ENCODE measurements at places on chromosomes 7 and 10. TPM values are rescaled to one million over a fixed set of nuclear protein-coding genes. Genes with fewer than 3 reads are reported as not detected.

- peaks cover 52% of the 10 kb centered on the region for H3K36me3 ChIP-seq
- DNase-seq, result no peak
- H3K27me3 ChIP-seq, result no peaks in the 10 kb centered on the region
- H3K4me1 ChIP-seq, result peaks cover 16% of the 10 kb centered on the region
- no peak overlapping the region for H3K4me3 ChIP-seq
Observed at GRCh38 chr7:104973909-104974415, 40.0 kb upstream of the KMT2E start.

GRCh38 chr7:151423936-151424335 is 14.1 kb upstream of the WDR86 start:
- H3K4me3 ChIP-seq, result no peak overlapping the region
- H3K27me3 ChIP-seq, result peaks cover 12% of the 10 kb centered on the region
- no peak for DNase-seq
- H3K36me3 ChIP-seq, result no peaks in the 10 kb centered on the region
- no peak overlapping the region for H3K27ac ChIP-seq
- H3K4me1 ChIP-seq, result peaks cover 6% of the 10 kb centered on the region

DNA sequence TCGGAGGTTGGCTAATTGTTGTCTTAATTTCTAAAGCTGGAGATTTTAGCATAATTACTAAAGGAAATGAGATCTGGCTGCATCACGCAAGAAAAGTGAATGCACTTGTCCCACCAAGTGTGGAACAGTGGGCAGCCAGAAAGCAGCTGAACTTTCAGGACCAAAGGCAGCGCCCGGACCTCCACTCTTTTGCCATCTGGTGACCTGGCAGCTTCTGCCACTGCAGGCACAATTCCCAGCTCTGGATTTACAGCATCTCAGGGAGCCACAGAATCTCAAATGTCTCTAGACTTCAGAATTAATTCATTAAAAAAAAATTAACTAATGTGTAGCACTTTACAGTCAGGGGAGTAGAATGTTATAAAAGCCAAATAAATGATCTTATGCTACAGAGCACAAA is 14.7 kb upstream of the OGDHL start:
- no peak overlapping the region for H3K27ac ChIP-seq
- no peaks in the 10 kb centered on the region for H3K36me3 ChIP-seq
- no peak overlapping the region for H3K4me3 ChIP-seq
- H3K4me1 ChIP-seq, result no peaks in the 10 kb centered on the region
- peaks cover 11% of the 10 kb centered on the region for H3K27me3 ChIP-seq
- DNase-seq, result no peak

Gene CTNNA3
- not detected for total RNA-seq

DNA sequence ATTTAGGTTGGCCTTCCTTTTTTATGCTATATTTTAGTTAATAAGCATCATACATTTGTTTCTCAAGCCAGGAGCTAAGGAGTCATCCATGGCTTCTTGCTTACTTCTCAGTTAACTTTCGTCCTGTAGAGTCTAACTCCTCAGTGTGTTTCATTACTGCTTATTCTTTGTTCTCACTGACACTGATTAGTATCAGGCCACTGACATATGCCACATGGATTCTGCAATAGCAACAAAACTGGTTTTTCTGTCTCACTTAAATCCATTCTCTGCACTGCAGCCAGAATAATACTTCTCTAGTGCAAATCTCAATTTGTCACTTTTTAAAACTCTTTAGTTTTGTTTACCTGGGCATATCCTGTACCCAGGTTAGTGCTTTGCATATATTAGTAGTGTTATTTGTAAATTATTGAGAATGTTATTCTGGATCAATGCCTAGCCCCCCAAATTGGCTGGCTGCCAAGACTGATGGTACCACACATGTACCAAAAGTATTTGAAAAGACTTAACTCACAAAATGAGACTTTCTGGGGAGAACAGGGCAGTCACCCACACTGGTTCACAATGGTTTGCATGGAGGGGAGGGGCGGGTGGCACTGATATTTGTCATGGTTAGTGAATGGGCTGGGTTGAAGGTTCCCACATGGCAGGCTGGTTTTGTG is 79.1 kb downstream of the CCSER2 start:
- H3K27ac ChIP-seq, result no peak overlapping the region
- H3K4me1 ChIP-seq, result peaks cover 19% of the 10 kb centered on the region
- no peak overlapping the region for H3K4me3 ChIP-seq
- peaks cover 53% of the 10 kb centered on the region for H3K36me3 ChIP-seq

Gene CTTNBP2
- total RNA-seq, result not detected

GRCh38 chr10:31158011-31158658 is 126.5 kb upstream of the ZNF438 start:
- no peak overlapping the region for H3K27ac ChIP-seq
- DNase-seq, result no peak
- peaks cover 5% of the 10 kb centered on the region for H3K27me3 ChIP-seq
- no peak overlapping the region for H3K4me3 ChIP-seq
- no peaks in the 10 kb centered on the region for H3K4me1 ChIP-seq

All from activated T-helper 2 cell treated with anti-CD3 and anti-CD28 coated beads, Interferon-gamma antibody, Interleukin-2, Interleukin-4, amounts not matched to agents 10 μg/mL and 5 μg/mL and 100 μg/mL, durations not matched to agents 14 hours and 24 hours and 36 hours (primary cell).